ENCODE measurements at places on chromosomes 7 and 10. TPM values are rescaled to one million over a fixed set of nuclear protein-coding genes. Genes with fewer than 3 reads are reported as not detected.

The MEOX2 gene
- not detected for polyA plus RNA-seq

DNA sequence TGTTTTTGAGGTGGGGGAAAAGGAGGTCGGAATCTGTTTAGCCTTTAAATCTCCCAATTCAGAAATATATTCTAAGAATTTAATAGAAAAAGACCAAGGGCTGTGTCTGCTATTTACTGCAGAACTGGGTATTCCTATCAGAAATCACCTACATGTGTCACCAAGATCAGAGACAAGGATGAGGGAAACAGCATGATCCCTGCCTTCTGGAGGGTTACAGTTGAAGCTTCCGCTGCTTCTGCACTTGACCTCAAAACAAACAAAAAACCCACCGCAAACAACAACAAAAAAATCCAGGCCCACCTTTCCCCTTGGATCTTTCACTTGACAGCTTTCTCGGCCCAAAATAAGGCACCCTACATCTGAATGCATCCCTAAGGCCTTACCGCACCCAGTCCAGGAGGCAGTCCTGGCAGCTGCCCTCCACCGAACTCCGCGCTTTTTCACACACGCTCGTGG, 750 bp upstream of the CDK14 start:
- H3K4me1 ChIP-seq = peaks cover 16% of the 10 kb centered on the region
- no peak for DNase-seq
- H3K27me3 ChIP-seq = no peaks in the 10 kb centered on the region
- peak overlapping the region; percentile 99 for H3K4me3 ChIP-seq

DNA sequence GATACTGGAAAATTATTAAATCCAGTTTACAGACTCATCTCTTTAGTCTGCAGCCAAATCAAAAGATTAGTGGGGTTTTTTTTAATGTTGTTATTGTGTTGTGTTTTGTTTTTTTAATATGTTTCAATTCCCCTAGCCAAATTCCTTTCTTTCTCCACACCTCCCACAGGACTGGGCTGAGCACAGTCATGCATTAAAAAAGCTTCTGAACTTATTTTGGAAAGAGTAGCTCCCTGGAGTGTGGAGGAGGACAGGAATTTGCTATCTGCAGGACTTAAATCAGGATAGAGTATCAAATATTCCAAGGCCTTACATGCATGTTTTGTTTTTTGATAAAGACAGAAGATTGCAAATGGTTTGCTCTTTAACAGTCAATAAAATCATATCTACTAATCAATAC, 90.7 kb downstream of the GNAI1 start:
- H3K36me3 ChIP-seq = peaks cover 22% of the 10 kb centered on the region
- H3K4me1 ChIP-seq = peaks cover 2% of the 10 kb centered on the region
- no peak overlapping the region for H3K27ac ChIP-seq
- H3K4me3 ChIP-seq = no peak overlapping the region
- DNase-seq = no peak
- H3K27me3 ChIP-seq = no peaks in the 10 kb centered on the region

The CALN1 gene
- not detected for polyA plus RNA-seq

The TAS2R38 gene
- polyA plus RNA-seq = 0.23 TPM

GRCh38 chr10:114096864-114097263, 53.2 kb downstream of the ADRB1 start:
- no peaks in the 10 kb centered on the region for H3K36me3 ChIP-seq
- H3K4me3 ChIP-seq = no peak overlapping the region

The SPAM1 gene
- polyA plus RNA-seq = not detected

The CALML3 gene
- not detected for polyA plus RNA-seq

The SERPINE1 gene
- 4,174 TPM for polyA plus RNA-seq

DNA sequence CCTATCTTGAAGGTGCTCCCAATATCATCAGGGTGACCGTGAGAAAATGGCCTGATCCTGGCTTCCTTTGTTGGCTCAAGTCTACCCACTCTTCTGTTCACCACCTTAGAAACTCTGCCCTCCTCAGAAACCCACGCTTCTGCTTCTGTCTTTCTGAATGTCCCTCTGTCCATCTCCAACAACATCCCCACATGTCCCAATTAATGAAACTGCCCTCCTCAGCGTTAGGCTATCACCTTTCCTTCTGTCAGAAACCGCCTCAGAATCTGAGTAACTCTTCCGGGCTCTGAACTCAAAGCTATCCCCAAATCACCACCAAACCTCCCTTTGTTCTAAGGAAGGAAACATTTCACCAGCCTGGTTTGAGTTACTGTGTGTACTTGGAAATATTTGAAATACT, 315.8 kb upstream of the ZNF32 start:
- no peaks in the 10 kb centered on the region for H3K36me3 ChIP-seq
- H3K4me1 ChIP-seq = peaks cover 3% of the 10 kb centered on the region
- H3K27ac ChIP-seq = no peak overlapping the region
- H3K27me3 ChIP-seq = no peaks in the 10 kb centered on the region

DNA sequence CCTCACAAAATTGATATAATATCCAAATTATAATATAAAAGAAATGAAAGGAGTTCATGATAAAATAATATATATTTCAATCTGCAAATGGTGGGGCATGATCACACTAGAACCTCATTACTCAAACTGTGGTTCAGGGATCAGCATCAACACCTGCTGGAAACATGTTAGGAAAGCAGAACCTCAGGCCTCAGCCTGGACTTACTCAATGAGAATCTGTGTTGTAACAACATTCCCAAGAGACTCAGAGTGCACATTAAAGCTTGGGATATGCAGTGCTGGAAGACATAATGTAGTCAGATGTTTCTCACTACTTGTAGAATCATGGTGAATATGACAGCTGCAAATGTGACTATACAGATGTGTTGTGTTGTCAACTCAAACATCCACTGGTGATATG, 81.7 kb upstream of the ITPRID1 start:
- H3K4me1 ChIP-seq = no peaks in the 10 kb centered on the region
- H3K36me3 ChIP-seq = no peaks in the 10 kb centered on the region
- H3K27ac ChIP-seq = no peak overlapping the region
- H3K27me3 ChIP-seq = peaks cover 16% of the 10 kb centered on the region
- no peak for DNase-seq
- H3K4me3 ChIP-seq = no peak overlapping the region

The MALRD1 gene
- polyA plus RNA-seq = not detected

GRCh38 chr10:131625041-131625440, 275.8 kb upstream of the PPP2R2D start:
- no peaks in the 10 kb centered on the region for H3K36me3 ChIP-seq
- no peak for DNase-seq
- no peak overlapping the region for H3K27ac ChIP-seq
